Stimulated activated CD8-positive, alpha-beta memory T cell treated with anti-CD3 and anti-CD28 coated beads, Interleukin-7, amount 100 ng/mL, for 4 hours (primary cell): ENCODE measurements at places on chromosomes 2 and 18.

- no peak for DNase-seq
Measured at GRCh38 chr2:77519888-77520506, 2.2 kb downstream of the LRRTM4 start.

GRCh38 chr18:50722311-50722710 lies 97.5 kb downstream of the MRO start:
- no peak for DNase-seq

- DNase-seq: no peak
Measured at GRCh38 chr2:113692698-113693428, 63.6 kb downstream of the SLC35F5 start.

- no peak for DNase-seq
Measured at GRCh38 chr2:239262484-239263230, 138.2 kb downstream of the HDAC4 start.

DNA sequence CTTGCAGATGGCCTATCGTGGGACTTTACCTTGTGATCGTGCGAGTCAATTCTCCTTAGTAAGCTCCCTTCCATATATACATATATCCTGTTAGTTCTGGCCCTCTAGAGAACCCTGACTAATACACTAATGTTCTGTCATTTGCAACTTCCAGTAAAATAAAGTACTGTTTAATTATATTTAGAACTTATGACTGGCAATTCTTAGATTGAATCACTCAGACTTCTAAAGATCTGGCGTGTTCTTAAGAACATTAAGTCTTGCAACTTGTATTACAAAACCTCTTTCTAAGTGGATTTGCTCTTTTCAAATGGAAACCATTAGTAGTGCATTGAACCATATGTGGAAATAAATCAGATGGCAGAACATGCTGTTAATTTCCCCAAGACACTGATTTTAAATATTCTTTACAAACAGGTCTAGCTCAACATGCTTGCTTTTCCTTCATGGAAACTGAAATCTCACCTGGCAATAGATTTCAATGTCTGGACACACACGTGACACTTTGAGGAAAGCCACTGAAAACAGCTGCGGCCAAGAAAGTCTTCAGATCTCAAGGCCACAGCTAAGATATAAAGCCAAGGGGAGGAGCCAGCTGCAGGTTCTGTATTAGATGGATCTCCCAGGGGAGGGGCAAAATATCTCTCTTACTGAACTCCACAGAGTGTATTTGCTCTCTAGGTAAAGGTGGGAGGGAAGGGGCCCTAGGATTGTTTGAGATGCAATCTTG lies 50.6 kb downstream of the PMAIP1 start:
- no peak for DNase-seq

GRCh38 chr2:23423062-23423872 lies 38.3 kb downstream of the KLHL29 start:
- DNase-seq: no peak

DNA sequence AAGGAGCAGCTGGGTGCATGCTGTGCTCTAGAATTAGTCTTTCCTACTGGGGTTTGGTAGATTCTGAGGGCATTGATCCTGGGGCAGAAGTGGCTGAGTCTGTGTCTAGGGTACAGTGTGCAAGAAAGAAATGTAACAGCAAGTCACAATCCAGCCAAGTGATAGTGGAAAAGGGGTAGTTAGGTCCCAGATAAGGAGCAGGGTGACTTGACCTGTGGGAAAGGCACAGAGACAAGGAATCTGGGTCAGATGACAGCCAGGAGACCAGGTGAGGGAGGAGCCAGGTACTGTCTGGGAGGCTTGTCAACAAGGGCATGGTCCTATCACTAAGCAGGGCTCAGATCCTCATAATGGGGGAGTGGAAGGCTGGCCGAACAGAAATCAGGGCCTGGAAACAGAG lies 8.1 kb downstream of the IL37 start:
- DNase-seq: no peak
